ENCODE measurements at places on chromosomes 11 and 22.

DNA sequence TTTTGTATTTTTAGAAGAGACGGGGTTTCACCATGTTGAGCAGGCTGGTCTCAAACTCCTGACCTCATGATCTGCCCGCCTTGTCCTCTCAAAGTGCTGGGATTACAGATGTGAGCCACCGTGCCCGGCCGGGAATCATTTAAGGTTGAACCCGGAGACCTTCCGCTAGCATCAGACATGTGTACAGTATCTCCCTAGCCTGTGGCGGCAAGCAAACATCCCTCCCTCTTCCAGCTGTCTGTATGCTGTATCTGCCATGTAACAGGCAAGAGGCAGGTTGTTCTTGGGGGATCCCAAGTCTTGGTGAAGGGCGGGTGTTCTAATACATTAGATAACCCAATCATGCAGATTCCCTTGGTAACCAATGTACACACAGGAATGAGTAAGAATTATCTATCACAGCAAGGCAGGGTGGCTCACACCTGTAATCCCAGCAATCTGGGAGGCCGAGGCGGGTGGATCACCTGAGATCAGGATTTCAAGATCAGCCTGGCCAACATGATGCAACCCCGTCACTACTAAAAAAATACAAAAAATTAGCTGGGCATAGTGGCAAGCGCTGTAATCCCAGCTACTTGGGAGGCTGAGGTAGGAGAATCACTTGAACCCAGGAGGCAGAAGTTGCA is 58.1 kb upstream of the RBFOX2 start:
- no peak for DNase-seq

- peak; percentile 93 for DNase-seq
These were observed 9.5 kb upstream of the EHD1 start for GRCh38 chr11:64887757-64888405.

DNA sequence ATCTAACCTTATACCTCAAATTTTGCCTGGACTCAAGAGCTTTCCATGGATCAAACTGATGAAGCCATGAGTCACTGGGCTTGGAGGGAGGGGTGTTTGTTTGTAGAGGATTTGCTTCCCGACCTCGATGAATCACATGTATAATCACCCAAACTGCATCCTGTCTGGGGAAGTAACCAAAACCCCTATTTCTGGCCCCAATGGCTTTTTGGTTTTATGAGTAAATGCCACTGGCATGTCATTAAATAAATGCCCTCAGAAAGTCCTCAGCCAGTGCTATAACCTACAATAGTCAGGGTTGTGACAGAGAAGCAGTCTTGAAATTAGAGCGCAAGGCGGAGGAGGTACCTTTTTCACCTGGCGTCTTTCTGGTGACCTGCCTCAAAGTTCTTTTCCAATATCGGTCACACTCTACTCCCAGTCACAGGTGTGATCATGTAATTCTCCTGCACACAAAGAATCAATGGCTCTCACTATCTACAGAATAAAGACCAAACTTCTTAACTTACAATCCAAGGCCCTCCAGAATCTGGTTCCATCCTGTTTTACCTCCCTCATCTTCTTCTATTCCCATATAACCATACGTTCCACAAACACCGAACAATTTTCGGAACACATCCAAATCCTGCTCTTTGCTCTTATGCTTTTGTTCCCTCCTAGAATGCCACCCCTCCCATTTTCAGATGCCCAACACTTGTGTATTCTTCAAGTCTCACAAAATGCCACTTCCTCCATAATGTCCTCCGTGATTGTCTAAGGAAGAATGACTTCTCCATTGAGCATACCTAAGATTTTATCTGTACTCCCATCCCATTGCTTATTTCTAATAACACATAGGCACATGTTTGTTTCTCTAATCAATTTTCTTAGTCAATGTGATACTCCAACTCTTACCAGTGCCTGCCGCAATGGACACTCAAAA is 81.3 kb upstream of the BLID start:
- peak; percentile 91 for DNase-seq

DNA sequence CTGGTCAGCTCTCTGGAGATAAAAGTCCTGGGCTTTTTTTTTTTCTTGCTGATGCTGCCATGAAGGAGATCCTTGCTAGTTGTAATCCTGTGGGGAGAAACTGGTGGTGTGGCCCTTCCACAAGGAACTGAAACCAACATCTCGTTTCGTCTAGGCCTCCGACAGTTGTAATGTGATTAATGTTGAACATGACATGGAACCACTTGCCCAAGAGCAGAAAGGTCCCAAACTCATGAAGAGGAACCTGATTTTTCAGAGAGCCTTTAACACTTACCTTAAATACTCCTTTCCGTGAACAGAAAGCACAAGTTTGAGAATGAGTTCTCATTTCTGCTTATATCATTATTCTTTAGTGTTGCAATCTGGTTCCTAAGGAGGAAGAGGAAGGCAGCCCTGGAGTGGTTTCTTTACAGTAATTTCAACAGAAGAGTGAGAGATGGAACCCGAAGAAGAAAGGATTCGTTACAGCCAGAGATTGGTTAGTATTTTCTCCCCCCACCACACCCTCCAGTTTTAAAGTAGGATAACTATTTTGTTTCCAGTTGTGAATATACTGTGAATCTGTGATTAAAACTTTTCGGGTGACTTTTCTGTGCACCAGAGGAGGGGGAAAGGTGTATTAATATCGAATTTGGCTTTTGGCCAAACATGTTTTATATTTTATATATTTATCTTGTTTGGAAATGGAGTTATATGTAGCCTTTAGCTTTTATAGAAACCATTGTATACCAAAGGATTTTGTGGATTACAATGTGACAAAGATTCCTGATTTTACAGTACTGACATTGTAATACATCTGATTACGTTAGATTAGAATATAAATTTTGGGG is 2.0 kb downstream of the KDM2A start:
- no peak for DNase-seq

DNA sequence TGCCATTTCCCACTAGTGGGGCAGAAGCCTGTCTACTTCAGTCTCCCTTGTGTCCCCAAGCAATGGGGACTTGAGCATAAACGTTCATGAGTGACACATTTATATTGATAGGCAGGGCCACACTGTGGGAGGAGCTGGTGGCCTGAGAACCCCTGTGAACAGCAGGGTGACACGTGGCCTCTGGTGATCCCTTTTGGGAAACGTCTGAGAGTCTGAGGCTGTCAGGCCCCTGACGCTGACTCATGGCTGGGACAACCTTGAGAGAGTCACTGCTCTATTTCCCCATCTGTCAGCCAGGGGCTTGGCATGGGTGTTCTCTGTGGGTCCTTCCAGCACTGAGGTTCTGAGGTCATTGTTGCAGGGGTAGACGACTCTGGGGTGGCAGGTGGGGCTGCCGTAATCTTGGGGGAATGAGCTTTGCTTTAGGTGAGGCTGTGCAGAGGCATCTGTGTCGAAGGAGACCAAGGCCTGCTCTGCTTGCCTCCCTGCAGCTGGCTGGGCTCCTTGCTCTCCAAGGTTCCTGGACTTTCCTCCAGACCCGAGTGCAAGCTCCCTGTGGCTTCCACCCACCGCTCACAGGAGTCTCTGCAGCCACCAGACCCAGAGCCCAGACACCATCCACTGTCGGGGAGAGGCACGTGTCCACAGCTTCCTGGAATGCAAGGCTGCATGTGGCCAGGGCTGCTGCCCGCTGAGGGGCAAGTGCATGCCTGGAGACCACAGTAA is 54.7 kb downstream of the SMIM38 start:
- peak; percentile 42 for DNase-seq

Data from AG20443 (cell line).